ENCODE measurements at places on chromosomes 6 and 20. TPM values are rescaled to one million over a fixed set of nuclear protein-coding genes. Genes with fewer than 3 reads are reported as not detected.

DNA sequence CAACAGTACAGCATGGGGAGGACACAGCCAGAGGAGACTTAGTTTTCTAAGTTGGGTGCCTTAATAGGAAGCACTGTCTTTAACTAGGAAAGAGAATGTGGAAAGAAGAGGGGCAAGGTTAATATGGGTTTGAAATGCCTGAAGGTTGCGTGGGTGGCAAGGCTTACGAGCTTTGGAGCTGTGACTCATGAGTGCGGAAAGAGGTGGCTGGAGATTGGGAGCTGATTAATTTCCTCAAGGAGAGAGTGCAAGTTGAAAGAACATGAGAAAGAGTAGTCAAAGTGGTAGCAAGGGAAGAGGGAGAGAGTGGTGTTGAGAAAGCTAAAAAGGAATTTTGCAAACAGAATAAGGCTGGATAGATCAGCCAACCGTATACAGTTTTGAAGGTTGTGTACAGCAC, 315.1 kb upstream of the PRND start:
- H3K36me3 ChIP-seq: no peaks in the 10 kb centered on the region
- H3K27me3 ChIP-seq: peaks cover 15% of the 10 kb centered on the region
- H3K4me1 ChIP-seq: no peaks in the 10 kb centered on the region
- no peak for DNase-seq
- no peak overlapping the region for H3K4me3 ChIP-seq
- H3K27ac ChIP-seq: no peak overlapping the region

CPXM1 gene
- 0.46 TPM for total RNA-seq

TRIM10 gene
- not detected for total RNA-seq

DNA sequence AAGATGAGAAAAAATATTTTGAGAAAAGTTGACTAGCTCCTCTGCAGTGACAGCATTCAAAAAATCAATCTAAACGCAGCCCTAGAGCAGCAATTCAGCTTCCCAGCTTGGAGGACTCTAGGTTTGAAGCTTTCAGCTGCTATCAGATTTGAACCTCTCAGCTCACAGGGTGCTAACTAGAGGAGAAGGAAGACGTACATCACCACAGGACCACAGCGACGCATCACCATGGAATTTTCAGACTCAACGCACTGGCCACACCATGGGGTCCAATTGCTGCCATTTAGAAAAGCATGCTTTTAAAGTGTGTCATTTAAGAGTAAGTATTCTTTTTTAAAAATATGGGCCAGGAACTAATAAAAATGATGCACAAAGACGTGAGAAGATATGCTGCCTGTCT, 45.0 kb upstream of the FUCA2 start:
- peaks cover 45% of the 10 kb centered on the region for H3K4me1 ChIP-seq
- H3K27me3 ChIP-seq: no peaks in the 10 kb centered on the region
- no peak for DNase-seq
- H3K27ac ChIP-seq: no peak overlapping the region
- H3K4me3 ChIP-seq: no peak overlapping the region

VSX1 gene
- not detected for total RNA-seq

DNA sequence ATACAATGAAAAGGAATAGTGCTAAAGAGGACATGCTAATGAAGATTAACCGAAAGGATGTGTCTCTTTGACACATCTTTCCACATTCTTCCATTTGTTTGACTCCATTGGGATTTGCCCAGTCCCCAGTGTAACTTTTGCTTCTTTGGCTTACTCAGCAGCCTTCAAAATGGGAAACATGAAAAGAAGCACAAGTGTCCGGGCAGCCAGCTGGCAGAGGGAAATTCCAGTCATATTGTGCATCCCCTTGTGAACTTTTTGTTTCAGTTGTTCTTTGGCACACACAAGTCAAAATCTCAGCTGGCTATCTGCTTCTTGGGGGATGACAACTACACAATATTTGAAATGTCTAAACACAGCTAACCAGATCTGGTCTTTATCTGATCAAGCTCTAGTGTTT, 157.4 kb downstream of the OGFRL1 start:
- no peak for DNase-seq
- H3K4me3 ChIP-seq: no peak overlapping the region
- H3K36me3 ChIP-seq: no peaks in the 10 kb centered on the region
- no peaks in the 10 kb centered on the region for H3K4me1 ChIP-seq
- no peak overlapping the region for H3K27ac ChIP-seq

TMC2 gene
- not detected for total RNA-seq

COL21A1 gene
- not detected for total RNA-seq

SLC17A9 gene
- 26.8 TPM for total RNA-seq
